Kidney glomerular epithelial cell (primary cell): ENCODE measurements at places on chromosomes 6 and 20.

DNA sequence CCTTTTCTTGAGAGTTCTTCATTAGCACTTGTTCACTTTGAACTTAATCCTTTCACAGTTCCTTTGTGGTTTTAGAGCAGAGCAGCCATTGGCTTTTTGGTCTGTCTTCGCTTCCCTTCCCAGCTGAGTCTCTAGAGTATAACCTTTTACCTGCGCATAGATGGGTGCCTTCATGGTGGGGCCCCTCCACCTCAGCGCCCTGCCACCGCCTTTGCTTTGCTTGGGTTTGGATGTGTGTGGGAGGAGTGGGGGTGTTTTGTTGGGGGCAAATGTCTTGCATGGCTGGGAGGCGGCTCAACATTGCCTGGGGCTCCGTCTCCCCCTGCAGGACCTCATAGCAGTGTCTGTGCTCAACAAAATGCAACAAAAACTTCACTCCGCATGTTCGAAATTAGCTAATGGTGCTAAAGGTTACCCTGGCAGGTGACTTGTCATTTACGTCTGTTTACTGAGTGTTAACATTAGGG is 11.9 kb downstream of the PYGB start:
- no peak for DNase-seq

- DNase-seq = no peak
Measured at GRCh38 chr20:62281161-62281933, 21.4 kb upstream of the ADRM1 start.

- DNase-seq = peak; percentile 37
Measured at GRCh38 chr20:62363920-62364851, 2.9 kb downstream of the LAMA5 start.

DNA sequence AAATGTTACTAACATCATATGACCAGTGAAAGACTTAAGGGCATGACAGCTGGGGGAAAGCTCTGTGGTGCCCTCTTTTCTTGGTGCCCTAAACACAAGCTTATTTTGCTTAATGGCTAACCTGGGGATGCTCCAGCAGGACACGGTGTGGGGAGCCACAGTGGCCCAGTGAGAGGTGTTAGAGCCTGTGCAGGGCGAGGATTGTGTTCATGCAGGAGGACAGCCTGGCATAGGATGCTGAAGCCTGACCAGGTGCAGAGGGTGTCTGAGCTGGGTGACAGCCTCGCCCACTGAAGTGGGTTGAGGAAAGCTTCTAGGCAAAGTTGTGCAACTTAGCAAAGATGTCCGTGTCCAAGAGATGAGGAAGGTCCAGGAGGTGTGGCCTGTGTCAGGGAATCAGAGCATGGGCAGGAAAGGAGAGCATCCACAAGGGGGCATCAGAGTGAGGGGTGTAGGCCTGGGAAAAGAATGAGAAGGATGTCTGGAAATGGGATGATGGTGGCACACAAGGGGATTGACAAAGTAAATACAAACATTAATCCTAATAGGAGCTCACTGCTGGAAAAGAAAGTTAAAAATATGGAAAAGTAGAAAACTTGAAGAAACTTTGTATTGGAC is 33.9 kb downstream of the SLC17A4 start:
- peak; percentile 33 for DNase-seq

- no peak for DNase-seq
Measured at GRCh38 chr6:46251583-46252339, 81.0 kb upstream of the ENPP5 start.

DNA sequence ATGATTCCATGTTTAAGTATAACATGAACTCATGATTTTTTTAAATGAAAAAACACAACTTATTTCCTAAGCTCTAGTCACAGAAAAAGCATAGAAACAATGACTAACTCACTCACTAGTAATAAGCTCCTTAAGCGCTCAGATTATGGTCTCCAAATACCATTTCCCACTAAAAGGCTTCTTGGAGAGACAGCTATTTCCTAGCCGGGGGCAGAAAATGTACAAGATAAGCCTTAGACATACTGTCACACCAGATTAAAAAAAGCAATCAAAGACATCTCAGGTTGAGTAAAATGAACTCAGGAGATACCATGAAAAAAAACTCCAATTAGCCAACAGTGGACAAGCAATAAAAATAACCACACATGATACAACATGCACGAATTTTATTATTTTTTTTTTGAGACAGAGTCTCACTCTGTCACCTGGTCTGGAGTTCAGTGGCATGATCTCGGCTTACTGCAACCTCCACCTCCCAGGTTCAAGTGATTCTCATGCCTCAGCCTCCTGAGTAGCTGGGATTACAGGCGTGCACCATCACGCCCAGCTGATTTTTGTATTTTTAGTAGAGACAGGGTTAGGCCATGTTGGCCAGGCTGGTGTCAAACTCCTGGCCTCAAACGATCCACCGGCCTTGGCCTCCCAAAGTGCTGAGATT is 14.9 kb downstream of the SRPK1 start:
- no peak for DNase-seq

GRCh38 chr6:35238843-35239289 is 20.7 kb upstream of the ZNF76 start:
- DNase-seq = no peak

DNA sequence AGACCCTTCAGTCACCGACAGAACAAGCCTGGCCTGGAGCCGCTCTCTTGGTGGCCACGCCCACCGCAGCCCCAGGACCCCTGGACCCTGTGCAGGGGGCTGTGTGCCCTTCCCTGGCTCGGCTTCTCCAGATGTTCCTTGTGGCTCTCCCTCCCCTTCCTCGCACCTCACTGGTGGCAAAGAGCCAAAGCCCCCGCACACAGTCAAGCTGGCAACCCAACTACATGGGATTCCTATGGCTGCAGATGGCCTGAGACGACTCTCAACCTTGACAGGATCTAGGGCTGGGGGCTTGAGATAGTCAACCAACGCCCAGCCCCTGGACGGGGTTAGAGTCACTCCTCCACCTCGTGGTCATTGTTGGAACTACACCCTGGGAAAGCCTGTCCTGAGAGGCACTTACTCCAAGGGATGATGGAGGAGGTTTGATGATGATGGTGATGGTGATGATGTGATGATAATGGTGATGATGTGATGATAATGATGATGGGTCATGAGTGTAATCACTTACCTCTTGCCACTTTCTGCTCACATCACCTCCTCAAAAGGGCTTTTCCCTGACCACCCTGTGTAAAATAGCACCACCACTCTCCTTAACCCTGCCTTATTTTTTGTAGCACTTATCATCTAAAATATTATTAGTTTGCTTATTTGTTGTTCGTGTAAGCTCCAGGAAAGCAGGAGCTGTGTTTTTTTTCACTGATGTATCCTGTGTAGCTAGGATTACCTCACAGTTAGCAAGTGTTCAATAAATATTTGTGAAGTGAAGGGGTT is 278.4 kb downstream of the LRFN2 start:
- DNase-seq = peak; percentile 5

- DNase-seq = no peak
Measured at GRCh38 chr20:24421071-24421470, 48.4 kb upstream of the SYNDIG1 start.

- peak; percentile 89 for DNase-seq
Measured at GRCh38 chr20:24100370-24101011, 111.9 kb upstream of the GGTLC1 start.

DNA sequence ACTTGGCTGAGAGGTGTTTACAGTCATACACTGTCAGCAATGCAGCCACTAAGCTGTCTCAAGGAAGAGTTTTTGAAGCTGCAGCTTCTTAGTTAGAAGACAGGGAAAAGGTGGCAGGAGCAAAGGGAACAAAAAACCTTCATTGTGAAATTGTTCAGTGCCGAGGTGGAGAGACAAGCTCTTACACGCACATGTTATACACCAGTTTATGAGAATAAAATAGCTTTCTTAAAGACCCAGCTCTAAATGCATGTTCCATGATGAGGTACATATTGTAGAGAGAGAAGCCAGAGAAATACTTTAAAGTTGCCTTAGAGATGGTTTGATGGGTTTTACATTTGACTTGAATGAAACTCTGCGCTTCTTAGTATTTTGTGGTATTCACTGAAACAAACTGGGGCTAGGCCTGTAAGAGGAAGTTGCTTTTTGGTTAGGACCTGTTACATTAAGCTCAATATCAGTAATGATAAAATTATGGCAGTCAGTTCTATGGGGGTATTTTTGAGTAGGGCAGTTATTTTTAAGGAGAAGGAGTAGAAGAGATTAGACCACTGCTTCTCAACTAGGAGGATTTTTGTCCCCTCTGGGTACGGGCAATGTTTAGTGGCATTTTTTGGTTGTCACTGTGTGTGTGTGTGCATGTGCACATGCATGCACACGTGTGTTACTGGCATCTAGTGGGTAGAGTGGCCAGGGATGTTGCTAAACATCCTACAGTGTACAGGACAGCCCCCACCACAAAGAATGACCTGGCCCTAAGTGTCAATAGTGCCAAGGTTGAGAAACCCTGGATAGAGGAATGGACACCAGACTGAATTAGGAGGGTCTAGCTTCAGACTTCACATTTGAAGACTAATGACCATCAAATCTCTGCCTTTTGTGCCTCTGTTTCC is 9.8 kb downstream of the NEDD9 start:
- no peak for DNase-seq
